Lower leg skin (tissue), 4 donors: ENCODE measurements at places on chromosomes 6 and 20.

DNA sequence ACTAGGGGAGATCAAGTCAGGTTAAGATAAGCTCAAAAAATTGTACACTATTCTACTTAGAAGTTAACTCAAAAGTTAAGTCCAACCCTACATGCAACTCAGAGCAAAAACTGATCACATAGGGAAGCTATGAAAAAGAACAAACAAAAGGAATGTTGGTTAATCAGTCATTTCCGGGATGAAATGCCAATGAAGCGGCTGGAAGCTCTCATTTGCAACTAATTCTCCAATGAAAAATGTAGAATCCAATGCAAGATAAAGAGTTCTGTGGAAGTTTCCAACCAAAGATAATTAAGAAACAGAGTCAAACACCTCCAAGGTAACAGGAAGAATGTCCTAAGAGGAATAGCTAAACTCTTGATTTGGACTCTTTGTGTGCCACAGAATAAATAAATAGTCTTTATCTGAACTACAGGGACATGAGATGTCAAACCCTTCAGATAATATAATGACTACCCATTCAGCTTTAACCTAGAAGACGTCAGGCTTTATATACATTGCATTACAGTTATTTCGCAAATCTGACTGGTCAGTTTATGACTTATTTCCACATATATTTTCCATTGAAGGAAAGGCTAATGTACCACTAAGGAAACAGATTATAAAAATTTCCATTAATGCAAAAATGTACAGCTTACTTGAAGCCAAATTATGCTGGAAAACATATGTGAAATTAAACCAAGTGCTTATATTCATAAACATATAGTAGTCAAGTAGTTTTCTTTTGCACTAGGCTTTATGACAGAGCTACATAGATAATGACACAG is 48.0 kb upstream of the DST start:
- DNase-seq = no peak

DNA sequence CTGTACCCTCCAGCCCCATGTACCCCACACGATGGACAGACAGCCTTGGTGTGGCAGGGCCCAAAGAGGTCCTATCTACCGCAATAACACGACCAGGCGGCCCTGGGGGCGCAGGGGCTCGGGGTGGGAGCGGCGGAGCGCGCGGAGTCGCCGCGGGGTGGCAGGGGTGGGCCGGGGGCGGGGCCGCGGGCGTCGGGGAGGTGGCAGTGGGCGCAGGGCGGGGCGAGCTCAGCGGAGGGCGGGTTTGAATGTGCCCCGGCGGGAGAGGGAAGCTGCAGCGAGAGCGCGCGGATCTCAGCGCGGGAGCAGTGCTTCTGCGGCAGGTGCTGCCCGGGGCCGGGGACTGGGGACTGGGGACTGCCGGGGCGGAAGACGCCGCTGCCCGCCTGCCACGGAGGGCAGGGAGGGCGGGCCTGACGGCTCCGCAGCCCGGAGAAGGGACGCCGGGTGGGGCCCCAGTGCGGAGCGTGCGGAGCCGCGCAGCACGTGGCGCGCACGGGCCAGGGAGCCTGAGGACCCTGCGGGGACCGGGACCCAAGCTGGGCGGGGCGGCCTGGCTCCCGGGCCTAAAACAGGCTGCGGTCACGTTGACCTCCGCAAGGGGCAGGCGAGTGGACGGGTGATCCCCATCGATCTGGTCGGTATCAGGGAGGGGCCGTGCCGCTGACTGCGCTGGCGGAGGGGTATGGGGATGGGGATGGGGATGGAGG is at the start of gene SLC29A1:
Gene SLC29A1 (plus strand): TSS at position 277 of the 710 bp plus-strand sequence. CDS start 3,719 bp downstream, outside the sequence.
- peak; percentile 97 for DNase-seq

DNA sequence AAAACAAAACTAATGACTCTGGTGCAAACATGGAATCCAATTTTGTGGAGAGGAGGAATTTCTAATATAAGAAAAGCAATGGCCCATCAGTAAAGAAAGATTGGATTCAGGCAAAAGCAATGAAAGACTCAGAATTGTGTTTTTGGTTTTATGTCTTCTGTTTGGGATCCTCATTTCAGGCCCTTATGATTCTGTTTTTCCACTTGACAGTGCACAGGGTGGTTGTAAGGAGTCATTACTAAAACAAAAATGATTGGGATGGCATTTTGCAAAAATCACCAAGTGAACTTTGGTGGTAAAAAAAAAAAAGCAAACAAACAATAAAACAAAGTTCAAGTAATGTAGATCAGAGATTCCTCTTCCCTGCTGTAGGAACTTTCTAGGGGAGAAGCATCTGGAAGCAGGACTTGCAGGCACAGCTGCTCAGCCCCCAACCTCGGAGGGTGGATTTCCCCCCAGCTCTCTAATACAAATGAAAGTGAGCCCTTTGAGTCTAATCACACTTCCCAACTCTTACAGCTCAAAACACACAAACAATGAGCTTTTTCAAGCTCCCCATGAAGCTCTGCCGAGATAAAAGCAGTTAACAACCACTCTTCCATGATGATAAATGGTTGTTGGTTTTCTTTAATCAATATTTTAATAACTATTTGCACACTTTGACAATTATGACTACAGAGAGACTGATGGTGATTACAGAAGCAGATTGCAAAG is 177.7 kb downstream of the ZDHHC14 start:
- no peak for DNase-seq

DNA sequence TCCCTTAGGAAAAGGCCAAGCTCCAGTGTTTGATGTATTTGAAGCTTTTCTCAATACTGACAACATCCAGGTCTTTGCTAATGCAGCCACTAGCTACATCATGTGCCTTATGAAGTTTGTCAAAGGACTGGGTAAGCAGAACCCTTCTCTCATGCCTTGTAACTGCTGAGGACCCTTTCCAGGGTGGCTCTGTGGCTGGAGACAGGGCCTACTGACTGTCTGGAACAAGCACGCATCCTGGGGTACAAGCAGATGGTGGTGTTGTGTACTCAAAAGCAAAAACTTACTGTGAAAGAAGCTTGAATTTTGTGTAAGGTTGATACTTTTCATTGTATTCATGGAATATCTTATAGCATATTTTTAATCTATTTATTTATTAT is 69.0 kb upstream of the SMIM28 start:
- DNase-seq = no peak

- DNase-seq = no peak
These were observed 7.3 kb downstream of the NPBWR2 start for GRCh38 chr20:64099880-64100565.

GRCh38 chr6:127069659-127070279 is 48.7 kb upstream of the RSPO3 start:
- no peak for DNase-seq

GRCh38 chr6:167153521-167153959 is 4.2 kb downstream of the GPR31 start:
- DNase-seq = no peak

- no peak for DNase-seq
These were observed 104.8 kb downstream of the GMDS start for GRCh38 chr6:2140438-2141128.

DNA sequence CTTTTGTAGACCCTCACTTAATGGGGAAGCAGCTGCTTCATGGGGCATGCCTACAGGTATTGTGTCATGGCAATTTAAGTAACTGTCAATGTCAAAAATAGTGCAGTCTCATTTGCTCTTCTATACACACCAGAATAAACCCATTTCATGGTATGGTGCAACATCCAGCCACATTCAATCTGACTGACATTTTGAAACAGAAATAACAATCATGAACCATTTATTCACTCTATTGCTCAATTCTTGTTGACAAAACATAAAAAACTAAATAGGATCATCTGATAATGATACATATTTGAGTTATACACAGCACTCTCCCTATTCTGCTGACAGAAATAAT is 122.9 kb downstream of the MAP7 start:
- no peak for DNase-seq

DNA sequence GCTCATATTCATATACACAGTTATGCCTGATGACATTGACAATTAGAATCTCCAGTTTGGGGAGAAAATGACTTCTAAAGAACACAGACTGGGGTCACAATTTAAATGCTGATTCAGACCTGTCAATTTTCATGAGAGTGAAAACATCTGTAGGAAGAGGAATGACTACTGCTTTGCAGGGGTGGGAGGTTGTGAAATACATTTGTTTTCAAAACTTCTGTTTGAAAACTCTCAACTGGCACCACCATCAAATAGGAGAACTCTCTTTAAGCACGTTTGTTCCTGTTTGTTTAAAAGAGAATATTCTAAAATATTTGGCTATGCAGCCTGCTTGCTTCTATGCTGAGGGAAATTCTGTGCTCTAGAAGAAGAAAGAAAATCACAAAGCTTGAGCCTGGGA is 50.8 kb upstream of the ADGRF5 start:
- DNase-seq = no peak

DNA sequence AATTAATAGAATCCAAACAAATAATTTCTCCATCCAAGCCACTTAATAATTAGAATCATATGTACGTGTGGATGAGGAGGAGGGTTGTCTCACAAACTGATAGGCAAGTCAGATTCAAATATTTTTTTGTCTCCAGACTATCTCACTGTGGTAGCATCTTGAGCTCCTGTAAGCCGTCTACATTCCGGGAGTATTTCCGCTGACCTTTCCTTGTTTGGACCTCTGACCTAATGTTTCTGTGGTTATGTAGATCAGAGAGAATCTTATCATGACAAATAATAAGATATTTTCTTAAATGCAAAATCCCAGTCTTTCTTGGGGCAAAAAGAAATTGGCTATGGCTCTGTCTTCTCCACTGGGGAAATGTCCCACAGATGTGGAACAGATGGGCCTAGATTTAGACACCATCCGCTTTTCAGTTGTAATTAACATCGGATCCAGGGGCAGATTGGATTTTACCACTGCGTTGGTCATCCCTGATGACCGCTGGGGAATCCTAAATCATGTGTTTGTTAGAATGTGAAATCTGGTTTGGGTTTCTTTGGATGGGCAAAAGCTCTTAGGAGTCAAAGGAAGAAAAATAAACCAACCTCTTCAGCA is 197.1 kb upstream of the RIN2 start:
- no peak for DNase-seq

GRCh38 chr6:121688974-121689373 is 253.5 kb downstream of the GJA1 start:
- no peak for DNase-seq

DNA sequence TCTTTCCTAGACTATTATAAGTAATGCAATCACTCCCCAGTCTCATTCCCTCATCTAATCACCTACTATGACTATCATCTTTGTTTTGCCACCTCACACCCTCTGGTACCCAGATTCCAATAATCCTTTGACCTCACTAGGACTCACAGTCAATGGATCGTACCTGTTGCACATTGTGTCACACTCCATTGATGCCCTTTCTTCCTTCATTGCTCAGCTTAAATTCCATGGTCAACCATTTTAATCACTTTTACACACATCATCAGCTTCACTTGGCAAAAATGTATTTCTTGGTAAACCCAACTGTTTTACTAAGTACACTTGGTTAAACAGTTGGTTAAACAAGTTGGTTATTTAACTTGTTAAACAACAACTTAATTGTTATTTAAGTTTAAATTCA is 44.0 kb downstream of the CEP162 start:
- DNase-seq = no peak

DNA sequence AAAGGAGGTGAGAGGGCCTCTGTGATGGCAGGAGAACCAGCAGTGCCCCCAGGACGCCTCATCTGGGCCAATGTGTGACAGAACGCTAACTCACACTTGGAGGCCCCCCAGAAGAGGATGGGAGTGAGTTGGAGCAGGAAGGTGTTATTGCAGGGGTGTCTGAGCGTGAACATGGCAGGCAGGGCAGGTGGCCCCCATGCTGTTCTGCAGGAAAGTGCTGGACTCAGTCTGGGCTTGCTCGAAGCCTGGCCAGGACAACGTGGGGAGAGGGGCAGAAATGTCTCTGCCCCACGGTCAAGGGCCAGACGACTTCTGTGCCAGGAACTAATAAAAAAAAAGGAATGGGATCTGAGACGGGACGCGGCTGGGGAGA is 931 bp upstream of the EBF4 start:
- DNase-seq = no peak

- no peak for DNase-seq
These were observed 120.7 kb upstream of the FOXQ1 start for GRCh38 chr6:1191141-1191630.

GRCh38 chr6:157669747-157670216 is 153.3 kb upstream of the SNX9 start:
- DNase-seq = peak; percentile 78

GRCh38 chr6:99612551-99613408 is 6.1 kb downstream of the PRDM13 start:
- DNase-seq = no peak

DNA sequence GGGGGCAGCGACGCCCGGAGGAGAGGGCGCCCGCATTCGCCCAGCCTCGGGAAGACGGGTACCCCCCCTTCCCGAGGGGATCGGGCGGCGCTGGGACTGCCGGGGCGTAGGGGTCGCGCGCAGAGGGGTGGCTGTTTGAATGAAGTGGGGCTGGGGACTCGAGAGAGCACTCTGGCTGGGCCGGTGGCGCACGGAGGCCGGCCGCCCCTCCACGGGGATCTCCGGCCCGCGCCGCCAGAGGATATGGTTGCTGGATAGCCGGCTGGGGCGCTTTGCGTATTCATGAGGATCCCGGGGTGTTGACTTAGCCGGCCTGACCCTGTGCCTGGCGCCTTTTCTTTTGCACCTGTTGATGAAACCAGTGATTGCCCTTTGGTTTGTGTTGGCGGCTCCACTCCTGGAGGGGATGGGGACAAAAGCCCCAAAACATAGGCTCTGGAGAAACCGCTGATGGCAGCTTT is 469 bp downstream of the SYNJ2 start:
- DNase-seq = no peak

DNA sequence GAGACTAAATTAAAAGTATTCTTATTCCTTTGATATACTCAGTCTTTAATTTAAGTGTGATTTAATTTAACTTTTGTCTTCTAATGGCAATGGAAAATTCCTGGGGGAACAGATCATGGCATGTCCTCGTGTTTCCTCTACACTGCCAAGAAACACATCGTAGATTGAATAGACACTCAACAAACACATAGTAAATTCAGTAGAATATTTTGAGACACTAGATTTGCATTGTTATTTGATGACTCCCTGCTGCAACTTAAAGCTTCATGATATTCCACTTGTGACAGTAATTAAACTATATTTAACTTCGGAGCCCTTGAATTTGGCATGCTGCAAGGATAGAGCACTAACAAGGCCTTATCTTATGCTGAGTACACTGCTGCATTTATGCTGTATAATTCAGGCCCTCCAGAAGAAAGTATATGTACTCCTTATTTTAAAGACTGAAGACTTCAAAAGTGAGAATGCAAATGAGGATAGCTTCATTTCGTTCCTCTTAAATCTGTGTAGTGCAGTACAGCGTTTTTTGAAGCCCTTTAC is 84.3 kb downstream of the GRM1 start:
- no peak for DNase-seq

DNA sequence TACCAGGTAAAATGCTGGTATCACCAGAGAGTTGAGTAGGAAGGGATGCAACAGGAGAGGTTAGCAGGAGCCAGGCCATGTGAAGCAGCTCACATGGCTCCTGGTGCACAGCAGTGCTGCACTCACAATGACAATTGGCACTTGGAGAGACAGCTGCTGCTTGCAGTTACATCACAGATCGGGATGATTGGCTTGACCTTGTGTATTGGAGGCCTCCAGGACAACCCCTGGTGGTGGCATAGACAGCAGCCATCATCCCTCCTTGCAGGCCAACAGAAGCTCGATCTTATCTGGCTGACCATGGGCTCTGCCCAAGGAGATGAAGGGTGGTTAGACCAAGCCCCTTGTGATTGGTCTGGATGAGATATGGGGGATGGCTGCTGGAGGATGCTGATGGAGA is 73.0 kb downstream of the EYA2 start:
- DNase-seq = no peak

- DNase-seq = no peak
These were observed 37.8 kb downstream of the BEND6 start for GRCh38 chr6:56992703-56993102.
